Cerebellar nuclear complex (tissue), 1 donor: ENCODE measurements at places on chromosomes 16 and 17.

- peak; percentile 47 for DNase-seq
Measured at GRCh38 chr17:20852239-20852989, 190.4 kb downstream of the USP22 start.

DNA sequence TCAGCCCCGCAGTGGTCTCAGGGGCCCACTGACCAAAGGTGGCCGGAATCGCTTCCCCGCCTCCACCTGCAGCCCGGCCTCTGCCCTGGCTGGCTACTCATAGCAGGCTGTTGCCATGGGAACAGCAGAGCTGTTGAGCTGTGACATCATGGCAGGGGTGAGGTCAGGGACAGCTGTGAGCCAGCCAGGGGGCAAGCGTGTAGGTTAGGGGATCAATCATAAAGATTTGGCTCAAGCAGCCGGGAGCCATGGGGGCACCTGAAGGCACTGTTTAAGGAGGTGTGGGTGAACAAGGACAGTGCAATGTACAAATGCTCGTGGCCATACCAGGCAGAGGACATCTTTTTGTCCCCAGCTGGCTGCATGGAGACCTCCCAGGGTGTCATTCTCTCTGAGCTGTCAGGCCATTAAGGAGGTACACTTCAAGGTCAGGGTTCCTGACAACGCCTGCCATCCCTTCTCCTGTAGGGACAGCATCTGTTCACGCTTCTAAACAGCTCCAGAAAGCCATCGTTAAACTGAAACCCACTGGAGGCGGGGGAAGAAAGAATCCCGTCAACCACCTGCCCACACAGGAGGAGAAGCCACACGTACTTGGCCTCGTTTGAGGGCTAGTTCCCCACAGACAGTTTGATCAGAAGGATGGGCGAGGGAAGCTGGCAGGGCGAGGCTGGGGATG is at the start of gene CEP295NL:
Gene CEP295NL, minus strand, starts transcription at position 101 of the 679 bp plus-strand sequence. CDS start 1,373 bp downstream, outside the sequence.
- no peak for DNase-seq

- DNase-seq, result no peak
Measured at GRCh38 chr17:38533241-38533640, 72.5 kb downstream of the SRCIN1 start.

GRCh38 chr17:41308251-41308917 is 725 bp downstream of the KRTAP16-1 start:
- peak; percentile 35 for DNase-seq

GRCh38 chr16:12148120-12148519 is 171.6 kb downstream of the SNX29 start:
- no peak for DNase-seq

GRCh38 chr17:72187556-72187955 is 66.7 kb downstream of the SOX9 start:
- DNase-seq, result no peak

GRCh38 chr16:53309457-53309856 is 124.8 kb upstream of the RBL2 start:
- DNase-seq, result no peak

DNA sequence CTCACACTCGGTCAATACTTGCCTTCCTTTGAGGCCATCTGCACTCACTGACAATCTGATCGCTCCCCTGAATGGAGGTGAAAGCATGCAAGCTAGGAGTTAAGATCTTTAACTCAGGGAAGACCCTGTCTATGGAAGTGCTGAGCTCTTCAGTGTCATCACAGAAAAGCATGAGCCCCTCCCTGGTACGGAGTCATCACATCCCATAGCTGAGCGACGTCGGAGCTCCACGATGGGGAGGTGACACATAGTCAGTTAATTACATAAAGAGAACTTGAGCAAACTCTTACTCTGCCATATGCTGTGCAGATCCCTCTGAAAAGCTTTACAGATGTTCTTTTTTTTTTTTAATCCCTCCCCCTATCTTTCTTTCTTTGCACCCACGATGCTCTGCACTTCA is 463.2 kb downstream of the WWOX start:
- DNase-seq, result no peak

- no peak for DNase-seq
Measured at GRCh38 chr16:57576429-57576870, 34.0 kb downstream of the ADGRG5 start.

- no peak for DNase-seq
Measured at GRCh38 chr16:88071908-88072307, 120.7 kb downstream of the BANP start.

DNA sequence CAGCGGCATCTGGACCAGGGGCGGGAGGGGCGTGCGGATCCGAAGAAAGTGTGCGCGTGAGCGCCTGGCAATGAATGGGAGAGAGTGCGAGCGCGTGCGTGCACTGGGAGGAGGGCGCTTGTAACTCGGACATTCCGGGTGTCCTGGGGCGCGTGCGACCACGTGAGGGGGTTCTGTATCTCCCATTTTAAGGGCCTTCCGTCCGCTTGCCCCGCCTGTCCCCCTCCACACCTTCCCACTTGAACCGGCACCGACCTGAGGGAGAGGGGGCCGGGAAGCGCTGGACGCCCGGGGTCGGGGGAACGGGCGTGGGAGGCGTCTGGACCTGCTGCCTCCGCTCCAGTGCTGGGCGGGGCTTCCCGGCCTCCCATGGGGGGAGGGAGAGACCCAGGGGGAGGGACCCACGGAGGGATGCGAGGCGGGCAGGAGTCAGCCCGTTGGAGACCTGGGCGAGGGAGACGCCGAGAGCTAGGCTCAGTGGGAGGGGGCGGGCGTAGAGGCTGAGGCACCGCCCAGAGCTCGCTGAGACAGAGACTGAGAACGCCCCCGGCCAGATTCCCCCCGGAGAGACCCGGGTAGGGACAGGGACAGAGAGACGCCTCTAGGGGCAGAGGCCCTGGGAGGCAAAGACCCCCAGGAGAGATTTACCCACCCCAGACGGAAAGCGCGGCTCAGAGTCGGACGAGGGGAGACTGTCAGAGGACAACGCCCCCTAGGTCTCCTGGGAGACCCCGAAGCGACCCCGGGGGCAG is at the start of gene KREMEN2:
Gene KREMEN2, plus strand, starts transcription at position 553 of the 752 bp plus-strand sequence. CDS start 246 bp downstream, outside the sequence.
- no peak for DNase-seq

GRCh38 chr16:24975428-24975889 is 39.7 kb downstream of the ARHGAP17 start:
- DNase-seq, result no peak

DNA sequence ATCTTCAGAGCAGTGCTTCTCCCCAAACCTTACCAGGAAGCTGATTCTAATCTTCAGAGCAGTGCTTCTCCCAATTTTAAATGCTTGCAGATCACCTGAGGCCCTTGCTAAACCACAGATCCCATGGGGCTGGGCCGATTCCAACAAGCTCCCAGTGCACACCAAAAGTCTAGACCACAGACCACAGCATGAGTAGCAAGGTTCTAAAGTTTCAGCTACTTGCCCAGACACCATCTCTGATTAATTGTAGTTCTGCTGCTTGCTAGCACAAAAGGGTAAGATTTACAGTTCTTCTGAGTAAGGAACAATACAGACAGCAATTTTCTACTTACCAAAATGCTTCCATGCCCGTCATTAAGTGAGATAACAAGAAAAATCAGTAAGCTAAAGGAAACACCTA is 12.2 kb downstream of the CLEC3A start:
- no peak for DNase-seq
